Right hindlimb (tissue), 1 donor: ENCODE measurements at places on chromosomes 4 and X.

DNA sequence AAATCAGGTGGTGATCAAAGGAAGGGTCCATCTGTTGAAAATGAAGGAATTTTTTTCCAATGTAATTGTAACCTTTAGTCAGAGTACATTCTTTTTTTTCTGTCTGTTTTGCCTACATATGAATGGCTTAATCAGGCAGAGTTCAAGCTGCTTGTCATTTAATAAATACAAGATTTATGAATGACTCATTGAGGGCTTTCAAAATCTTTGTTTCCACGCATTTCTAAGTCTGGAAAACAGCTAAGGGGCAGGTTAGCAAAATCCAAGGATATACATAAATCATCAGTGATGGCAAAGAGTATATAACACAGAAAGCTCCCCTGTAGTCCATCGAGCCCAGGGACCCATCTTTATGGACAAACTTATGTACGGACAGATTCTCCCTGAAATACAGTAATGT lies 1.8 kb downstream of the CA5B start:
- no peak for DNase-seq

DNA sequence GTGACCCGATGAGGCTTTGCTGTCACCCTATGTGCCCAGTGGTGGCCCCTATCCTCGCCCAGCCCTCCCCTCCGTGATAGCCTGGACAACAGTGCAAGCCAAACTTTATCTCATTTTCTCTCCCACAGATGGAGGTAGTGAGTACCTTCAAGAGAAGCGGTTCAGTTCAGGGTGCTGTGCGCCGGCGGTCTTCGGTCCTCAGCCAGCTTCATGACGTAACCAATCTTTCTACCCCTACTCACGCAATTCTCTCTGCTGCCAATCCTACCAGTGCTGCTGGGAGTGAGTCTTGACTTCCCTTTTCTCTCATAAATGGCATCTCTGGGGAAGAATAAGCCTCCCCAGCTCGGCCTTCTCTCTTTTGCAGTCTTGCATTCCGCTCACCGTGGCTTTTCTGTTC lies 29.5 kb downstream of the CCNQ start:
- DNase-seq, result no peak

GRCh38 chr4:45183905-45184304 lies 457.5 kb upstream of the GNPDA2 start:
- no peak for DNase-seq

DNA sequence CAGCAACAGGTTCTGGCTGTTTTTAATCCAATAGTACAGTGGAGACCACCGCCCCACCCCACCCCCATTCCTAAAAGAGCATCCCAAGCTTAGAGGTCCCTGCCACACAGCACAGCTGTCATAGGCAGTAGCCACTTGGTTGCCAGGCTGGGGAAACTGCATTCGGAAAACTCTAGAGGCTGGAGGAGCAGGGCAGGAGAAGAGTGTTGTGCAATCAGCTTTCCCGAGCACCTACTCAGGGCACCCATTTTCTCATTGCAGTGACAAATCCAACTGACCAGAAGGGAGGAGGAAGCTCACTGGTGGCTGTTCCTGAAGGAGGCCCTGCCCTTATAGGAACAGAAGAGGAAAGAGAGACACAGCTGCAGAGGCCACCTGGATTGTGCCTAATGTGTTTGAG lies 1.1 kb downstream of the CXCL1 start:
- DNase-seq, result no peak
